ENCODE measurements at places on chromosomes 4 and X.

- DNase-seq: no peak
Measured at GRCh38 chr4:89301902-89302301, 5.7 kb downstream of the GPRIN3 start.

- DNase-seq: no peak
Measured at GRCh38 chr4:114752391-114753165, 154.0 kb downstream of the UGT8 start.

GRCh38 chr4:170990989-170991589 is 822.1 kb upstream of the GALNTL6 start:
- DNase-seq: no peak

DNA sequence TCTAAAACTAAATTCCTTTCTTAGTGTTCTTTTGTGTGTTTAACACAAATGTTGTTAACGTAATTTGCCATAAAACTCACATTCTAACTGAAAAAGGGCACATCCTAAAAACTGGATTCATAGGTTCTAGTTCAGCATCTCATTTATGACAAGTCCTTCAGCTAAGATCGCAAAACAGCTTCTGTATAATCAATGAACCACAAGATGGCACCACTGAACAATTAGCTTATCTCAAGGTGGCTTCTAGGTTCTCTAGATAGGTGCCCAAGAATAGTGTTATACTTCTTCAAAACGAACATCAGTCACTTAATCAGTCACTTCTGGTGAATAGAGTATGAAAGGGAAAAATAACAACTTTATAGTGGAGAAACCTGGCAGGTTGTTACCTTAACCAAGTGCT is 54.3 kb downstream of the NRK start:
- no peak for DNase-seq

GRCh38 chrX:148416931-148417330 is 83.5 kb upstream of the AFF2 start:
- DNase-seq: no peak

DNA sequence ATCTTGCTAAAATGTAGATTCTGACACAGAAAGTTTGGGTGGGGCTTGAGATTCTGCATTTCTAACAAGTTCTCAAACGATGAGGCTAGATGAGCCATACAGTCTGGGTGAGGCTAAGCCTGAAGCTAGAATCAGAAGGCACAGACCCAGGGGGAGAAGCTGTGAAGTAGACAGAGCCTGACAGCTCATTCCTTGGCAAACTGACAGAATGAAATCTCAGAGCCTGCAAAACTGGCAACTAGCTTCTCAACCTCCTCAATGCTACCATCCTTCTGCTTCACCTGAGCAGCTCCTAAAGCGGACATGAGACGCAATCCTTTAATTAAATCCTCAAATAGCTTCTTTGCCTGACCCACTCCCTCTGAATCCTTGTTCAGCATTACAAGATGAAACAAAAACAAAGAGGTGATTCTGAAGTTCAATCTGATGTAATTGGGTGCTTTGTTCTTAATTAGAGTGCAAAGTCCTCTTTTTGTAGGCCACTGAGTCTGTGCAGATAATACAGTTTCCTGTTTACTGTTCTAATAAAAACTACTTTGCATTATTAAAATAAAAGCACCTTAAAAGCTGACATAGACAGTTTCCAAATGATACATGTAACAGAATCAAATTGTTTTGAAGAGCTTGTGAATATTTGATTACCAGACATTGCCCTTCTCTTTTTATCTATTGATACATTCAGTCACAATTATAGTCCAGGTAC is 71.0 kb upstream of the BMP2K start:
- no peak for DNase-seq

DNA sequence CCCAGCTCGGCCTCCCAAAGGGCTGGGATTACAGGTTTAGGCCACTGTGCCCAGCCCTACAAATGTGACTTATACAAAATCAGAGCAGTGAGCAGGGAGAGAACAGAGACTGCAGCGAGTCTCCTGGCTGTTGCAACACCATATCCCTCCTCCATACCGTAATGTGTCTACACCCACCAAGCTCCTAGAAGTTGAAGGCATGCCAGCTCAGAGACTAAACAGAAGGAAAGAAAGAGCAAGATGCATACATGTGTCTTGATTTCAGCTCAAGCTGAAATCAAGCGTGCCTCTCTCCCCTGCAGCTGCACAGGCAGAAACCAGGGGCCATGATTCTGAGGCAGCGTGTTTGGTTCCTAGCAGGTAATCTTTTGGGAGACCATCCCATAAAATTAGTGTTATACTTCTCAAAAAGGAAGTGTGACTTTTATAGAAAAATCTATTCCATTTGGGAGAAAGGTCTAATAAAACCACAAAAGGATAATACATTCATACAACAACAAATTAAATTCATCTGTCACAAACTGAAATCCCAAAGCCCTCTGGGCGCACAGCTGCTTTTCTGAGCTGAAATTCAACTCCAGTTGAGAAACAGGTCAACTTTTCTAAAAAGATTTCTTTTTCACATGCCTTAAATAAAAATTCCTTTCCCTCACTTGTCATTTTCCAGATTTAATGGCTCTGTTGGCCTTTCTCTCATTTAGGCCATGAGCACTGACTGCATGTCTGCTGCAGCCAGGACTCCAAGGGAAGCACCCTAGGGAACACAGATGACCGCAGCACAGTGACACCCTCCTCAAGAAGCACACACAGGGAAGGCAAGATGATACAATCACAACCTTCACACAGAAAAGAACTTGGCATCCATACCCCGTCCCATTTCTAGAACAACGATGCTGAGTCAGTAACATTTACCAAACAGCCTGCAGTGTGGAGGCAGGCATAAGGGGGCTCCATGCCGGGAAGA is 34.4 kb downstream of the AFAP1 start:
- DNase-seq: no peak

- peak; percentile 89 for DNase-seq
Measured at GRCh38 chrX:118839334-118839958, 15.8 kb downstream of the ZCCHC12 start.

DNA sequence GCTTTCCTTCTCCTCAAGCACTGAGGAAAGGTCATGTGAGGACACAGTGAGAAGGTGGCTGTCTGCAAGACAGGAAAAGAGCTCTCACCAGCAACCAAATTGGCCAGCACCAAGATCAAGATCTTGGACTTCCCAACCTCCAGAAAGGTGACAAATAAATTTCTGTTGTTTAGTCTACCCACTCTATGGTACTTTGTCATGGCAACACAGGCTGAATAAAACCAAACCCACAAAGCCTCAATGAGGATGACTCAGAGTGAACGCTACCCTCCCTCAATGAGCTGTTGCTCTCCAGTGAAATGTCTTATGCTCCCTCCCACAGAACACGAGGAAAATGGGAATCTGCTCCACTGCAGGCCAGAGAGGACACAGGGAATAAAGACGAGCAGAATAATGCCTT is 244.1 kb downstream of the RAB28 start:
- DNase-seq: no peak

GRCh38 chr4:40731361-40731760 is 18.4 kb upstream of the NSUN7 start:
- DNase-seq: no peak

GRCh38 chr4:69095301-69095731 is 958 bp upstream of the UGT2B7 start:
- DNase-seq: no peak

DNA sequence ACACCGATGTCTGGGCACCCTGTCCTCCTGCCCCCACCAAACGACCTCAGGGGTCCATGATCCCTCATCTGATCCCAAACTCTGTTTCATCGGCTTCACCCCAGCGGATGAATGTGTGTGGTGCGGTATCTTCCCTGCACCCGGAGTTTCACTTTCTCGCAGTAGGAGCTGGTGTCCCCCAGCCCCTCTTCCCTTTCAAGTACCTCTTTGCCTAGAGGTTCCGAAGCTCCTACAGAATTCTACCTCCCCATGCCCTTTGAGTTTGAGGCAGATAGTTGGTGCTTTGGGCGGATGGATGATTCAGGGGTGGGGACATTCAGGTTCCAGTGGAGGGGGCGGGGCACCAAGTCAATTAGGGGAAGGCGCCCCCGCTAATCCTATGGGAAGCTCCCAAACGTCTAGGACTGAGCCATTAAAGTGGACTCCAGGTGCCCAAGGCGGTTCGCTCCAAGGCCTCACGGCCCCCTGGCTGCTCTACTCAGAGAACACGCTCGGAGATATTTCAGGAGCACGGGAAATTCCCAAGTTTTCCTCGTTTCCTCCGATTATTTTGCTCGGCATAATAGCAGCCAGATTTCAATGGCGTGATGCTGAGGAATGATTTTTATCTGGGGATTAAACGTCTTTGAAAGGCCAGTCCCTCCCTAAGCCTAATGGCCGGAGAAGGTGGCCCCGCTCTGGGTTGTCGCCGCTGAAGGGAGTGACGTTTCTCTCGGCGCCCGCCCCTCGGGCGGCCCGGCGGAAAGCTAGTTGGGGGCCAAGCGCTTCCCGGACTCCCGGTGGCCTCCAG is 1.3 kb downstream of the MSX1 start:
- DNase-seq: peak; percentile 40

DNA sequence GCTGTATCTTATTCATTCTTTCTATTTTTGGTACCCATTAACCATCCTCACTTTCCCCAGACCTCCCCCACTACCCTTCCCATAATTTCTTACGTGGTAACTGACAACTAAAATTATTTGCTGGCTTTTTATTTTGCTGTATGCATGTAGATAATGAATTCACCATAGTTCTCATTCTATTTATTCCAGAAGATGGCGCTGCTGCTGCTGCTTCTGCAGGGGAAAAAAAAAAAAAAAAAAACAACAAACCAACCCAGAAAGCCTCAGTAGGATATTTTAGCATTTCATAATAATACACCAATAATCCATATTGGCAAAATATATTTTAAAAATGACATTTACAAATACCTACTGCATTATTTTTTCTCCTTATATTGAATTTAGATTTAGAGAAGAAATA is 416.6 kb upstream of the MAGEB18 start:
- no peak for DNase-seq

DNA sequence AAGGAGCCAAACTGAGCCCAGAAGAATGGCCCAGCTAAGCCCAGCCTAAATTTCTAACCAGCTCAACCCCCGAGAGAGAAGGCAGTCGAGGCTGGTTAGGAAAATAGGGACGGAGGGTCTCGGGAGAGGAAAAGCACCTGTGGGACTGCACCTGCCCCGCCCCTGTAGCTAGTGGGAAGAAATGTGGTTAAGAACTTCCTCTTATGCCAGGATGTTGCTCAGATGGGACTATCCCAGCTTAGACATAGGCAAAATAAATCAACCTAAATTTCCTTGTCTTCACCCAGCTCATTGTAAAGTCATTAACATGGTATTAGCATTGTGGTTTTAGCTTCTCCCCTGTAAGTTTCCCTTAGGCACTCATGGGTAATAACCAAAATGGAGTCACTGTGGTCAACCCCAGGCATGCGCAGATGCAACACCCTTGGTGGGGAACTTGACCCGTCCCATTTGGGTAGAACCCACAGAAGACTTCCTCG is 86.8 kb downstream of the ZNF718 start:
- no peak for DNase-seq

GRCh38 chrX:154540897-154541535 is 5.6 kb downstream of the G6PD start:
- DNase-seq: no peak

GRCh38 chr4:86118711-86119110 is 241.1 kb downstream of the MAPK10 start:
- DNase-seq: no peak

- DNase-seq: no peak
Measured at GRCh38 chrX:15816886-15817285, 26.6 kb downstream of the ZRSR2 start.

DNA sequence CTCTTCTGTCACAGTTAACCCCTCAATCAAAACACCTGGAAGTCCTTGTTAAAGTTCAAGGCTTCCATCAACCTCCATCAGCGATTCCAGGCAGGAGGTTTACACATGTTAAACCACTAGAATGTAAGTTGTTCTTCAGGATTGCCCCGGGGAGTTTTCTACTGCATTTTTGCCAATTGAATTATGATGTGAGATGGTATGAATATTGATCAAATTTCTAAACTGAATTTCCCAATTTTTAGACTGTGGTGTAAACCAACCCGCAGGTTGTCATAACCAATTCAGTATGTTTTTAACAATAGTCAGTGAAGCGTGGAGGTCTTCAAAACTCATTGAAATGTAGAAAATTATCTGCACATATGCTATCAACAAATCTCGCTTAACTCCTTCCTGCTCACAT is 21.2 kb upstream of the TENM3 start:
- no peak for DNase-seq

All from glutamatergic neuron (in vitro differentiated cells).